ENCODE measurements at places on chromosomes 3 and 15. TPM values are rescaled to one million over a fixed set of nuclear protein-coding genes. Genes with fewer than 3 reads are reported as not detected.

RPP14 gene
- 10.9 TPM for total RNA-seq

MESP1 gene
- 2.3 TPM for total RNA-seq

LYZL4 gene
- not detected for total RNA-seq

TMEM212 gene
- total RNA-seq = not detected

CFAP100 gene
- total RNA-seq = not detected

TOMM70 gene
- 44.2 TPM for total RNA-seq

CLCN2 gene
- 2.7 TPM for total RNA-seq

SEMA3F gene
- 6.3 TPM for total RNA-seq

ZPLD1 gene
- not detected for total RNA-seq

- DNase-seq = no peak
These were observed 181.8 kb downstream of the MCTP2 start for GRCh38 chr15:94412979-94413746.

DNA sequence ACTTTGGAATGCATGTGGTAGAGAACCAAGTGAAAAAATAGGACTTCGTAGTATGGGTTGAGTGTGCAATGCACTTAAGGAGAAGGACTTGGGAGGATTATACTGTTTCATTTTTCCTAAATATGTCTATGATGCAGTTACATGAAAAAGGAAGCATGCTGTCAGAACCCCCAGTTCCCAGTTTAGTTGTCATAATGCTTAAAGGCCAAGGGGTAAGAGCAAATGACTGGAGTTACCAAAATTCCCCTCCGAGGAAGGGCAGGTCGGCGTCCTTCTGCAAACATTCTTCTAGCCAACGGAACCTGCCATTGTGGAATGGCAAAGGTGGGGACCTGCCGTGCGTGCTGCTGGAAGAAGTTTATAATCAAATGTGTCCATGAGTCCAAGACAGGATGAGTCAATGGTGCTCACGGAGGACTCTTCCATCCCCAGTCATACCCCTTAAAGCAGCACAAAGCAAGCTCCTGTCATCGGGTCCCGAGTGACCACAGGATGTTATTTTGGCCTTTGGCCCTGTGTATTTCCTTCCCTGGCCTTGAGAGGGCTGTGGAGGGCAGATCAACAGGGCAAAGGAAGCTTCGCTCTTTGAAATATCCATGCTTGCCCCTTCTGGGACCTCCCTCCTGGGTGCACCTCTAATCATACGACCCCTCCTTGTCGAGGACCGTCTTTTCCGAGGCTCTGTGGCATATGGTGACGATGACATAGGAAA lies 93.2 kb downstream of the SLCO3A1 start:
- no peak for DNase-seq

GRCh38 chr3:19171794-19172193 lies 23.5 kb downstream of the KCNH8 start:
- DNase-seq = no peak

DNA sequence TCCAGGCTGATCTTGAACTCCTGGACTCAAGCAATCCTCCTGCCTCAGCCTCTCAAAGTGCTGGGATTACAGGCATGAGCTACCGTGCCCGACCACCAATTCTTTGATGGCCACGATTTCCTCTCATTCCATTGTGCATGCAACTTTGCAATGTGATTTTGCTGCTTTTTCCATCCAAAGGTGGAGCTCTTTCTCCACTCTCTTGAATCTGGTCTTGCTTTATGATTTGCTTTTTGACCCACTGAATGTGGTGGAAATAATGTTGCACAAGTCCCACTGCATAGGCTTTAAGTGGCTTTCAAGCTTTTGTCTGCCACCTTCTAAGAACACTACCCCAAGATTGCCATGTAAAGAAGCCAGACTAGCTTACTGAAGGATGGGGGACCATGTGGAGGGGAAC lies 10.6 kb downstream of the RPS27L start:
- DNase-seq = no peak

DNA sequence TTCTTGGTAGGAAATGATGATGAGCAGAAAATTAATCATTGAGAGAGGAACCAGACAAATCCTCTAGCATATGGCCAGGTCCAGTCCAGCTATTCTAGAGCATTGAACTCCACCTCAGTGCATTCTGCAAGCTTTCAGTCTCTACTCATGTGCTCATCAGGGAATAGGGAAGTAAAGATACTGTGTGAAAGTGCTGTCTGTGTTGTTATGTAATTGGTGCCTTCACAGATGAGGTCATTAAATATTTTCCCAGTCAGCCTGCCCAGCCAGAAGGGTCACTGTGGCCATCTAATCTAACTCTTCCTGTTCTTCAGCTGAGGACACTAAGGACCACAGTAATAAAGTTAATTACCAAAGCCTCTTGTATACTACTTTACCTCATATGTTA lies 28.2 kb downstream of the C3orf62 start:
- DNase-seq = no peak

GRCh38 chr3:14411988-14412387 lies 9.6 kb downstream of the SLC6A6 start:
- no peak for DNase-seq

DNA sequence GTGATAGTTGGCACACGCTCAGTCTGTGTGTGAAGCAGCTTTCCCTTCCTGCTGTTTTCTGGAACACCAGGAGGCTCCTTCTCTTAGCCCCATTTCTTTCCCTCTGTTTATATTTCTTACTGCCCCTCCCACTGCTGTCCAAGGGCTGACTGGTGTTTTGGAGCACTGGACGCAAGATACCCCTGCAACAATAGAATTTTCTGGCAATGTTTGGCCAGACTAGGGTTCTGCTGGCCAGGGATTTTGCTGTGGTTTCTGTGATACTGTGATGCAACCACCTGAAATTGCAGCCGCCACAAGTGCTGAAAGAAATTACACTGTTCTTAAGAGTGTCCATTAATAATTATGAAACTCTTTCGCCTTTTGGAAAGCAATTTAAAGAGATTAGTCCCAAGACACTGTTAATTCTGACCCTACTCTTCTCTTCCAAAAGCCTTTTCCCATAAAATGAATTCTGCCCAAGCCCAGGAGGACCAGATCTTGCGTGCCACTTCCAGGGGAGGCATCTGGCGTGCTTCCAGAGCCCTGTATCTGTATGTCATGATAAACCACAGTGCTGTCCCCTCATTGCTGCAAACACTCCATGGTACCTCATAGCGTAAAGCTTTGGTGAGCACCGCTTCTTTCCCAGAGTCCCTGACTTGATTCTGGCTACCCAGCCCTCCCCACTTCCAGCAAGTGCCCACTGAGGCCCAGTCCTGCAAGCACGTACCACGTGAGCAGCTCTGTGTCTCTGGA lies 159.4 kb upstream of the CHRM5 start:
- no peak for DNase-seq

DNA sequence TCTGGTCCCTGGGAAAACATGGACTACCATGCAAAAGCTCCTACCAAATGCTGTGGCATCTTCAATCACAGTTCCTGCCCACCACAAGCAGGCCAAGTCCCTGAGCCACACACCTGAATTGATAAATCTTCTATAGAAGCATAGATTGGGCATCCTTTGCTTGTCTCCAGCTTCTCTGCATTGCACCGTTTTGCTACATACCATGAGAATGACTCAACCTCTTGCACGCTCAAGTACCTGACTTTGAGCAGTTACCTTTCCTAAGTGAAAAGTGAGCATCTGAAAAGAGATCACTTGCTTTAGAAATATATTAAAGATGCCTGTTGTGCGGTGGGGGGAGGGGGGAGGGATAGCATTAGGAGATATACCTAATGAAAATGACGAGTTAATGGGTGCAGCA lies 31.3 kb downstream of the GATM start:
- no peak for DNase-seq

GRCh38 chr3:188002626-188003138 lies 151.3 kb upstream of the LPP start:
- no peak for DNase-seq

DNA sequence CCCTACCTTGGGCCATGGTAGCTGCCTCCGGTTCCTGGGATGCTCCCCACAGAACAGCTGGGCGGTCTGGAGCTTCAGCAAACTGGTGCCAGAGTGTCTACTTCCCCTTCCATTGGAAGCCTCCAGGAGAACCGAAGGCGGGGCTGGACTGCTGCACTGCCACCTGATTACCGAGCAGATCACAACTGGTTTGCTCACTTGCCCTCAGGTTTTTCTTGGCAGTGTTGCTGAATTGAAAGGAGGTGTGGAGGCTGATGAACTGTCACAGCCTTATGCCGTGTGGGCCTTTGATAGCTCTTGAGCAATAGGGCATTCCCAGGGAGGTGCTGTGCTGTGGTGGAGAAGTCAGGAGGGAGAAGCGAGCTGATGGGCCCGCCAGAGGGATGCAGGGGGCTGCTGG lies at the start of gene TGM5:
TSS of gene TGM5 (minus strand) at position 95 of the 400 bp plus-strand sequence. CDS start at position 16, 79 bp downstream.
- peak; percentile 52 for DNase-seq

DNA sequence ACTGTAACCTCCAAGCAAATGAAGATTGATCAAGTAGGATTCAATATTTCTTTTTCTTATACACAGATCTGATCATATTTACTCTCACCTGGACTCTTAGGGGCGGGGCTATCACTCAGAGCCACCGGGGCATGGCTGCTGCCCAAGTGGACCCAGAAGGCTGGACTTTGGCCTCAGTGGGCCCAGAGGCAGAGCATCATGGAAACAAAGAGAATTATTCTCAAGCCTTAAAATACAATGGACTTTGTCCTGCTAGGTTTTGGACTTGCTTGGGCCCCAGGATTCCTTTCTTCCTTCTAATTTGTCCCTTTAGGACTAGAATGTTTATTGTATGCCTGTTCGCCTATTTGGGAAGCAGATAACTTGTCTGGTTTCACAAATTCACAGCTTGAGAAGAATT lies 85.1 kb downstream of the SUCLG2 start:
- no peak for DNase-seq

DNA sequence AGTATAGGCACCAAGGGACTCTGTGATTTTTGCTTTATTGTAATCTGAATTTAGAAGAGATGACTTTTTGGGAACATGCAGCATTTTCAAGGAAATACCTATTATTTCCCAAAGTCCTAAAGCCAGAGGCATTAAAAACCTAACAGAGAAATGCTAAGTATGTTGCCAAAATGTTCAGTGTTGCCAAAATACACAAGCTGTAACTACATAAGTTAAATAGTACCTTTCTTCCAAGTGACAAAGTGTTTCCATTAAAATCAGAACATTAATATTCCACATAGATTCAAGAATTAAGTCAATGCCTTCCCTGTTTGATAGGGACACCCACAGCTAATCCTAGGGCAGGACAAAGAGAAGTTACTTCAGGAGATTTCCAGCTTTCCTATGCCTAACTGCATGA lies 42.0 kb downstream of the MKRN2 start:
- no peak for DNase-seq

GRCh38 chr3:29414468-29415224 lies 133.8 kb downstream of the RBMS3 start:
- no peak for DNase-seq

DNA sequence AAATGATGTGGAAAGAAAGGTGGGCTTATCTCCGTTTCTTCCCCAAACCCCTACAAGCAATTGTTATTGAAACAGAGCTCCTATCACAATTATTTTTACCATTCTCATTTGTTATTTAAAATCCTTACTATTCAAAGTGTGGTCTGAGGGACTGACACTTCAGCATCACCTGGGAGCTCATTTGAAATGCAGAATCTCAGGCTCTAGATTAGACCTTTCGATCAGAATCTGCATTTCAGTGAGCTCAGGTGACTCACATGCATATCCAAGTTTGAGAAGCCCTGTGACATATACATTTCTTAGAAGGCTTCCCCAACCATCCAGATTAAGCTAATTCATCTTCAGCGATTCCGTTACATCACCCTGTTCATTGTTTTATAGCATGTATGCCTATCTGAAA lies 145.0 kb downstream of the KCNH8 start:
- no peak for DNase-seq

GRCh38 chr3:10766049-10766705 lies 49.9 kb upstream of the SLC6A11 start:
- no peak for DNase-seq

- DNase-seq = no peak
These were observed 68.2 kb downstream of the ASB7 start for GRCh38 chr15:100670505-100671021.

DNA sequence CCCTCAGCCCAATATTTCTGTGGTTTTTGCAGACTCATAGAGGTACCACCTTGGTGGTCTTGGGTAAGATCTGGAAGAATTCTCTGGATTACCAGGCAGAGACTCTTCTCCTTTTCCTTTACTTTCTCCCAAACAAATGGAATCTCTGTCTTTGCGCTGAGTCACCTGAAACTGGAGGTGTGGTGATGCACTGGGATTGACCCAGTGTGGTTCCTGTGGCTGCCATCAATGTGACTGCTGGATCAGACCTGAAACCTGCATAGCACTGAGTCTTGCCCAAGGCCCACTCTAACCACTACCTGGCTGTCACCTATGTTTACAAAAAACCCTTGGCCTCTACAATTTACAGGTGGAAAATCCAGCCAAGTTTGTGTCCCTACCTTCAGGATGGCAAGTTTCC lies 295.3 kb downstream of the RBMS3 start:
- no peak for DNase-seq

GRCh38 chr3:175751089-175751488 lies 892.0 kb downstream of the NAALADL2 start:
- no peak for DNase-seq

GRCh38 chr15:83978588-83978987 lies 257.0 kb upstream of the GOLGA6L4 start:
- DNase-seq = no peak

- DNase-seq = no peak
These were observed 50.8 kb downstream of the LYSMD4 start for GRCh38 chr15:99682455-99682854.

DNA sequence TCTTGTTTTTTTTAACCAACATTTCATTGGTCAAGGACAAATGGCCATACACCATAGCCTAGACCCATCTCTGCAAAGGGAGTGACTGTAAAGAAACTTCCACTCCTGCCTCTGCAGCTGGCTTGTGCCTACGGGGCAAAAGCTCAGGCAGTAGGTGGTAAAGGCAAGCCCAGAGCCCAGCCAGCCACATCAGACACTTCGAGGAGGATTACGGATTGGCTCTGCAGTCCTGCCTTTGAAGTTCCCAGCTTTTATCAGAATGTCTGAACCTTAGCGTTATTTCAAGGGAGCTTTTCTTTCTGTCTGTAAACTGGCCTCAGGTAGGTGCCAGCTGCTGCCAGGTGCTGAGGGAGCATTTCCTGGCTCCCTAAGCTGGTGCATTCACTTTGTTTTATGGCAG lies 15.6 kb downstream of the ZNF710 start:
- no peak for DNase-seq

GRCh38 chr15:75153087-75153486 lies 48.6 kb upstream of the C15orf39 start:
- DNase-seq = no peak

Measured in right atrium auricular region (tissue), 2 donors.